ENCODE measurements at places on chromosomes 16 and 17.

DNA sequence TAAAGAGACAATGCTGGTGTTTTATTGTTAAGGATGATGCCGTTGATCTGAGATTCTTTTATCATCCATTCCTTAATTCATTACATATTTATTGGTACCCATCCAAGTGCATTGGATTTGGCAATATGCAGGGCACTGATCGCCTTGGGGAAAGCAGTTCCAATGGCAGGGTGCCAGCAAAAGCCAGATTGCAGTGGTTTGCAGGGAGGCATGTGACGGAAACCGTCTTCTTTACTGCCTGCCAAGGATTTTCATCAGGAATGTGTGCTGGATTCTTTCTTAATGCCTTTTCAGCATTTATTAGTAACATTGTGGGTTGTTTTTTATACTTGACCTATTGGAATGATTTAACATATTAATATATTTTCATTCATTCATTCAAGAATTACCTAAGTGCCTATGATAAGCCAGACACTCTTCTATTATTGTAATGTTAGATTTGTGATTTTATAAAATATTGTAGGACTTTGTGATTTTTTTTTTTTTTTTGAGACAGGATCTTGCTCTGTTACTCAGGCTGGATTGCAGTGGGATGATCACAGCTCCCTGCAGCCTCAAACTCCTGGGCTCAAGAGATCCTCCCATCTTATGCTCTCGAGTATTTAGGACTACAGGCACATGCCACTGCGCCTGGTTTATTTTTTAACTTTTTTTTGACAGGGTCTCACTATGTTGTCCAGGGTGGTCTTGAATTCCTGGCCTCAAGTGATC, 93.4 kb upstream of the TNRC6A start:
- DNase-seq = no peak

DNA sequence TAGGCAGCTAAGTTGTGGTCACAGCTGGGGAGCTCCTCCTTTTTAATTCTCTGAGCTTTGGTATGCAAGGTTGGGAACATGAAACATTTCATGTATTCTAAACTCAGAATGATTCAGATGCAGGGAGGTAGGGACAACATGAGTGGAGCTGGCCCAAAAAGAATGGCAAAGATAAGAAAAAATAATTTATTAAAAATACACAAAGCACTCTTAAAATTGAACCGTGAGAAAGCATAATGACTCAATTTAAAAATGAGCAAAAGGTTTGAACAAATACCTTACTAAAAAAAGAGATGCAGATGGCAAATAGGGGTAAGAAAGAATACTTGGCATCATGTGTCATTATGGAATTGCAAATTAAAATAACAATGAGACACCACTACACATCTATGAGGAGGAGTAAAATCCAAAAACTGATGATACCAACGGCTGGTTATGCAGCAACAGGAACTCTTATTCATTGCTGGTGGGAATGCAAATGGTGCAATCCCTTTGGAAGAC, 175.6 kb upstream of the IRX3 start:
- no peak for DNase-seq

GRCh38 chr17:27354051-27354490, 60.2 kb downstream of the WSB1 start:
- DNase-seq = no peak

DNA sequence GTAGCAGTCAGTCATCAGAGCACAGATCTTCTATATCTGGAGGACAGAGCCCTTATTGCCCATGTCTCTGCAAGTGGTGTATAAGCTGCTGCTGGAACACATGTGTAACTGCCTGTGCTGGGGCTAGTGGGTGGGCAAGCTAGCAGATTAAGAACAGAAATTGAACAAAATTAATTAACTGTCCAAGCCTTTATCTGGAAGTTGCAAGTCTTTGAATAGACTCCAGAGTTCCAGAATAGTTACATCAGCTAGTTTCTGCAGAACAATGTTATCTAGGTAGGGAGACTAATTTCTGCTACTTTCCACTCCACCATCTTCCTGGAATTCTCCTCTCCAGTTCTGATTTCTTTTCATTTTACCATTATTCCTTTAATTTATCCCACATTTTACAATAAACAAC, 287.3 kb downstream of the ZFHX3 start:
- DNase-seq = no peak

- no peak for DNase-seq
Observed at GRCh38 chr17:77505181-77505639, 364.4 kb downstream of the SEC14L1 start.

DNA sequence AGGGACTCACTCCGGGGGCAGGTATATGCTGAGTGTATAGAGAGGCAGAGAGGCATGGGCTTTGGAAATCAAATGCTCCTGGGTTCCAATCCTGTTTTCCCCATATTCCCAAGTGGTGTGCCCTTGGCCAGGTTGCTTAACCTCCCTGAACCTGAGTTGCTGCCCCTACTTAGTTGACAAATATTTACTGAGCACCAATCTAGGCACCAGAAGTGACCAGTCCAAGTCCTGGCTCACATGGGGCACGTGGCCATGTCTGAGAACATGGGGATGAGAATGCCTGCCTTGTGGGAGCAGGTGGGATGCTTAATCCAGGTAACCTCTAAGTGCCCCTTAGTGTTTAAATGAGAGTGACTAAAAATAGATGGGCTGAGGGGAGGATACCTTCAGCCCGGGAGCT, 4.2 kb downstream of the SOCS3 start:
- DNase-seq = no peak

DNA sequence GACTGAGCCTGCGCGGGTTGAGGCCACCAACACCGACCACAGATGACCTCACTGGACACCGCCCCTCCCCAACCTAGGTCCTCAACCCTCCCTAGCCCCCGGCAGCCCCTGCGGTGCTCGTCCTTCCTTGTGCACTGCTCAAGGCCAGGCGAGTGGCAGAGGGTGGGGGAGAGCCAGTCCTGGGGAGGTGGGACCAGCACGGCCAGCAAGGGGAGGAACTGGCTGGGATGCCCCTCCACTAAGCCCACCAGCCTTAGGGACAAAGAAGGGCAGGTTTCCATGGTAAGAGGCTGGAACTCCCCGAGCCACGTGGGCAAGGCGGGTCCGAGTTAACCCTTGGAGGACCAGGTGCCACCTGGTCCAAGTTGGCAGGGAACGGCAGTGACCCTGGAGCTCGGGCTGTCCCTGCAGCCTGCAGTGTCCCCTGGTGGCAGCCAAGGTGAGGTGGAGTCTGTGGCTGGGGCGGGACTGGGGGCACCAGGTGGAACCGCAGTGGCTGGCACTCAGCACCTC, 9.2 kb downstream of the FSCN2 start:
- peak; percentile 42 for DNase-seq
